Substantia nigra (tissue), 51 donors: ENCODE measurements at places on chromosomes 16 and 17.

DNA sequence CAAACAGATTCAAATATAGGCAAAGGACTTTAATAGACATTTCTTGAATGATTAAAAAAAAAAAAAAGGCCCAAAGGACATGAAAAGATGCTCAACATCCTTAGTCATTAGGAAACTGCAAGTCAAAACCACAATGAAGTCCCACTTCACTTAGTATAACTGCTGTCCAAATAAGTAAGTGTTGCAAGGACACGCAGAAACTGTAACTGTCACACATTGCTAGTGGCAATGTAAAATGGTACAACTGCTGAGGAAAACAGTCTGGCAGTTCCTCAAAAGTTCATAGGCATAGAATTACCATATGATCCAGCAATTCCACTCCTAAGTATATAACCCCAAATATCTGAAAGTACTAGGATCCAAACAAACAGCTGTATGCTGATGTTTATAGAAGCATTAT lies 112.7 kb downstream of the BRIP1 start:
- DNase-seq = no peak

- DNase-seq = no peak
Measured at GRCh38 chr17:45729294-45729907, 54.7 kb upstream of the CRHR1 start.

DNA sequence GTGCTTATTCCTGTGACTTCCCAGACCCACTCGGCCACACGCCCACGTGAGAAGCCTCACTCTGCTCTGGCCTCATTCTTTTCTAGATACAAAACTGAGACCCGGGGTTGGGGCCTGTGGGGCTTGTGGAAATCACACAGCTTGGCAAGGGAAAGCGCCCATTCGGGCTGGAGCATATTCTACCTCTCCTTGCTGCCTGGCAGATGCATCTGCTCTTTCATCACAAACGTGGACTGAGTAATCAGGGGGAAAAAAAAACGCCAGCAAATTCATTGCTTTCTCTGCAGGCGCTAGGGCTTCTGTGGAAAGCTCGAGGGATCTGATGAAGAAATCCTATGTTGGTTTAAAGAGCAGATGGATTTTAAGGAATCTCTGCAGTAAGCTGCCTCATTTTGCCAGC lies 44.4 kb downstream of the DNAH9 start:
- no peak for DNase-seq

DNA sequence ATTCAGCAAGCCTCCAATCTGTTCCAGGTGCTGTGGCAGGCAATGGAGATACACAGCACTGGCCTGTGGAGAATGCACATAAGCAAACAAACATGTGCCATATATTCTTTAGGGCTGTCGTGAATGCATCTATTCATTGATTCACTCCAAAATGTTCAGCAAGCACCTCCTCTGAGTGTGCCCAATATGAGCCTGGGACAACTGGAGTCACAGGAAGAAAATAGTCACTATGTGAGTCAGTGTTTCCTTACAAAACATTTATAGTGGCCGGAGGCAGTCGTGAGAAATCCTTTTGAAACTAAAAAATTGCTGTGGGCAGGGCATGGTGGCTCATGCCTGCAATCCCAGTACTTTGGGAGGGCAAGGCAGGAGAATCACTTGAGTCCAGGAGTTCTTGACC lies 310.1 kb downstream of the CA10 start:
- DNase-seq = no peak

DNA sequence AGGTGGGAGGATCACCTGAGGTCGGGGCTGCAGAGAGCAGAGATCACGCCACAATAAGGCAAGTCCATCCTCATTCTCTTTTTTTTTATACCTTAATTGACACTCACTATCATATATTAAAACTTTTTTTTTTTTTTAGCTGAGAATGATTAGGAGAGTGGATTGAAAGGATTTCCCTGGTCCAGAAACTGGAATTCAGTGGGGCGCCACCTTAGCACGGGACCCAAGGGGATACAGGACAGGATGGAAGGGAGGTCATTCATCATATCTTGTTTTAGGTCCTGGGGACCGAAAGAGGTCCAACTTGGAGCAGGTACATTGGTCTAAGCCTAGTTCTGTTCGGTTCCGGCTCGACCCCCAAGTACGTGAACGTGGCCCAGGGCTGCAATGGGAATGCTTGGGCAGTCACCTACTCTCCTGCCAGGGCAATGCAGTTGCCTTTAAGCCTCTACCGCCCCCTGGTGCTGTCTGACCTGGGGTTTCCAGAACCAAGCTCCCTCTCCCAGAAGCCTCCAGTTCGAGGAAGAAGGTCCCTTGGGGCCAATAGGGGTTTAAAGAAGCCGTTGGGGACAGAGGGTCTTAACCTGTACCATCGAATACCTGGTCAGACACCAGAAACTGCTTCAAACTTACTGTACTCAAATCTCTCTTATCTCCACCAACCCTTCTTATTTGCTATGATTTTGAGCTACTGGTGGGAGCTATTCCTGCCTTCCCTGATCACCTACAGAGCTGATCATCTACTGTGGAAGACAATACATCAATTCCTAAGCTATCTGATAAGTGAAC lies 19.9 kb upstream of the GPATCH8 start:
- no peak for DNase-seq

- no peak for DNase-seq
Measured at GRCh38 chr17:66748578-66748977, 86.3 kb upstream of the CACNG5 start.

GRCh38 chr17:44965481-44966234 lies 2.4 kb downstream of the C1QL1 start:
- DNase-seq = no peak

GRCh38 chr17:14042411-14042810 lies 26.9 kb upstream of the COX10 start:
- no peak for DNase-seq

GRCh38 chr17:59837308-59838051 lies 55.3 kb downstream of the TUBD1 start:
- no peak for DNase-seq

GRCh38 chr17:17919169-17920107 lies 52.8 kb downstream of the TOM1L2 start:
- DNase-seq = peak; percentile 70

- DNase-seq = no peak
Measured at GRCh38 chr16:81633680-81634379, 145.3 kb upstream of the PLCG2 start.

DNA sequence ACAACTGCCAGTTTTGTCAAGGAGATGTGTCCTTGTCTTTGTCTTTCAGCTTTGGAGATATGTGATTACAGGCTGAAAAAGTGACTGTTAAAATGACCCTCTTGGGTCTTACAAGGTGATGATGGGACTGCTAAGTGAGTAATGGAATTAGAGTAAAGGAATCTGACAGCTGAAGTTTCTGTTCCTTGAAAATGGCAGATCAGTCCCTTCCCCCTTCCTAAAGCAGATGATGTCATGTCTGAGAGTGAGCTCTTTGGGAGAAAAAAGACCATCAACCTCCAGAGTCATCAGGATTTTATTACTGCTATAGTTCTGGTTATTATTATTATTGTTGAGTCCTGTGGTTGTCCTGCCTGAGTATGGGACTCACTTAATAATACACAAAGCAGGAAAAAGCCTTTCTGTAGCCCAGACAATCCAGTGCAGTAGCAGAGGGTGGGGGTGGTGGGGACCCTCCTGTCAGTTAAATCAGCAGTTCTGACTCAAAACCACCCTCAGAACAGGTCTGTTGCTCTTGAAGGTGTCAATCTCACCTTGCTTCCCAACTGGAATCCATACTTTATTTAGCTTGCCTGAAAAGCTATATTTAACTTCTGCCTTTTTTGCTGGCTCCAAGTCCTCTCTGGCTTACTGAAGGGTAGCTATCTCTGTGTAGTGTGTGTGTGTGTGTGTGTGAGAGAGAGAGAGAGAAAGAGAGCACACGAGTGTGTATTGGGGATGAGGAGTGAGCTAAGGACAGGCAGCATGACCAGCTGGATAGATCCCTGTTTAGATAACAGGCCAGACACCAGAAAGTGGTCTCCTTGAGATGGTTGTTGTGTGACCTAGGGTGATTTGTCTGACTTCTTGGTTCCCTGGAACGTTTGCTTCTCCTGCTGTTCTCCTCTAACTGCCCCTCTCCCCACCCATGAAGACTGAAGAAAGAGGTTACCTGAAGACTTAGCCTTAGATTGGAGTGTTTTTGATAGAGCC lies 4.9 kb downstream of the HROB start:
- DNase-seq = no peak

DNA sequence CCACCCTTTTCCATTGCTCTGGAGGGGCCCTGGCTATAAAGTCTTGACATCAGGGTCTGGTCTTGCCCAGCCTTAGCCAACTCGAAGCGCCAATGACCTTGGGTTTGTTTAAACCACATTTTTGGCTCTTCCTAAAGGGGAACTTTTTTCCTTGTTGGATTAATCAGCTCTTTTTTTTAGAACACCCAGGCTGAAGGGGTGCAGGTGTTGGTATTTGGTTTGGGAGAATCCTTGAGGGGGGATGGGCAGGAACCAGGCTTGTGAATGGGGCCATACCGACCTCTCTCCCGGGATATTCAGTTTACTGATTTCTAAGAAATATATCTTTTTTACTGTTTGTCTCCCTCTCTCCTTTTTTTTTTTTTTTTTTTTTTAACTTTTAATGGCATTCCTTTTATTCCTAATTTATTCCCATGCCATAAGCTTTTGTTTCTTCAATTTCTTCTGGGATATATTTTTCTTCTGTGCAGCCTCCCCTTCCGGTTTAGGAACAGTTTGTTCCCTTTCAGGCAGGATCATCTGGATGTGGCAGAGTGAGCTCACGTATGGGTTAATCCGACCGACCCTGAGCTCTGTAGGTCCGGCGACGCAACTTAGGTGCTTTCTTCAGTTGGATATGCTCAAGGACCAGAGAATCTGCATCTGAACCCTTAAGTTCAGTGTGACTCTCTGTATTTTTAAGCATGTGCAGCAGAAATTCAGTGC lies 129.5 kb downstream of the ABCC6 start:
- no peak for DNase-seq

DNA sequence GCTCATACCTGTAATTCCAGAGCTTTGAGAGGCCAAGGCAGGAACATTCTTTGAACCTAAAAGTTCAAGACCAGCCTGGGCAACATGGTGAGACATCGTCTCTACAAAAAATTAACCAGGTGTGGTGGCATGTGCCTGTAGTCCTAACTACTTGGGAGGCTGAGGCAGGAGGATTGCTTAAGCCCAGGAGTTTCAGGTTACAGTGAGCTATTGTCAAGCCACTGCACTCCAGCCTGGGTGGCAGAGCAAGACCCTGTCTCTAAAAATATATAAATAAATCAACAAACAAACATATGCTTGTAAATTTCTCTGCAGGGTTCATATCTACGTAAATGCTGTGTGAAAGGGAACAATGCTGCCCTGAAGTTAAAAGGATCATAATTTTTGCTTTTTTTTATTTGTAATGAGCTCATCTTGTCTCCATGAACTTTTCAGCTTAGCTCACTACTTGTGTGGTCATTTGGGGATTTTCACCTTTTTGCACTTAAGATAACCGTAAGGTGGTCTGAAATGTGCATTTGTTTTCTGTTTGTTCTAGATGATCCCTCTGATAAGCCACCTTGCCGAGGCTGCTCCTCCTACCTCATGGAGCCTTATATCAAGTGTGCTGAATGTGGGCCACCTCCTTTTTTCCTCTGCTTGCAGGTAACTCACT lies 16.4 kb downstream of the TADA2A start:
- no peak for DNase-seq

DNA sequence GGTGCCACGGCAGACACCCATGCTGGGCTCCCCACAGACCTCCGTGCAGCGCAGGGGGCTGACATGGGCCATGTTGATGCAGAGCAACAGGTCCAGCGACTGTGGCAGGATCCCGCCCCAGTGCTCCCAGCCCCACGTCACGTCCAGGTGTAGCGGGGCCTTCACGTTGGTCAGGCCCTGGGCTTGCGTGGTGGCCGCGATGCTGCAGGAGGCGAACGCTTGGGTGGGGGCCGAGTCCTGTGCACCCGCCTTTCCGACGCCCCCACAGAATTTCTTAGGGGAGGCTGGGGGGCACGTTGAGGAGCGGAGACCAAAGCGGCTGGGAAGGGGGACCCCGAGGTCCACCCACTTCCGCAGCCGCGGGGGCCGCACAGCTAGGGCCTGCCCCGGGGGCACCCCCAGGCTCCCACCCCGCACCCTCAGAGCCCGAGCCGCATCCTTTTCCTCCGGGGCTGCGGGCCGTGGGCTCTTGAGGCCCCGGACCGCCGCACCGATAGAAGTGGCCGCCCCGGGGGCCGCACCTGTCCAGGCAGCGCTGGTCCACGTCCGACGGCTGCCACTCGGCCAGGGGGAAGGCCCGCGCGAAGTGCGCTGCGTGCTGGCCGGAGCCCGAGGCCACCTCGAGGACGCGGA lies 416 bp downstream of the METTL26 start:
- DNase-seq = no peak

DNA sequence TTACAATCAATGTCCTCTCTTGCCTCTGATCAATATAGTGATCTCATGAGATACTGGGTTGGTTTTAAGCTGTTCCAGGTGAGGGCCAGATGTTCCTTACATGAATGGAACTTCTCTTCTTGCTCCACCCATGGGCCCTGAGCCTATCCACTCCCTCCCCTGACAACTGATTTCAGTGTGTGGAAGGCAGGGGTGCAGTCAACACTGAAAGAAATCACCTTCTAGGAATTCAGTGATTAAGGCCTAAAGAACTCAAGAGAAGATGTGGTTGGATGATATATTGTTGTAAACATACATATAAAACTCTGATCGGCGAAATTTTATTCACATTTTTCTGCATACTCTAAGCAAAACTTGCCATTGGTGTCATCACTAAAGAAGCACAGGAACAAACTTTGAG lies 6.7 kb upstream of the GOSR2 start:
- DNase-seq = no peak

DNA sequence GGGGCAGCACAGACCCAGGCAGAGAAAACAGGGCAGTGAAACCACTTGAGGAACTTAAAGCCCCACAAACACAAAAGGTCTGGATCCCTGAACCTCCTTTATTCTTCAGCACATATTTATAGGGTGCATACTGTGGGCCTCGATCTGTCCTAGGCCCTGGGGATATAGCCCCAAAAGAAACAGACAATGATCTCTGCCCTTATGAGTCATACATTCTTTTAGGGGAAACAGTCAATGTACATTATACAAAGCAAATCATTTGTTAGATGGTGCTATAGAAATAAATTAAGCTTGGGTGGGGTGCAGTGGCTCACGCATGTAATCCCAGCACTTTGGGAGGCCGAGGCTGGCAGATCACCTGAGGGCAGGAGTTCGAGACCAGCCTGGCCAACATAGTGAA lies 10.0 kb upstream of the HES7 start:
- DNase-seq = no peak
